ENCODE measurements at places on chromosomes 7 and 10. TPM values are rescaled to one million over a fixed set of nuclear protein-coding genes. Genes with fewer than 3 reads are reported as not detected.

HOXA1 gene
- total RNA-seq = 0.72 TPM

AOC1 gene
- not detected for total RNA-seq

AKR1D1 gene
- not detected for total RNA-seq

SLC18A3 gene
- total RNA-seq = not detected

ZNF425 gene
- total RNA-seq = 1.4 TPM

SPDYE8 gene
- total RNA-seq = not detected

CDC14C gene
- total RNA-seq = not detected

ADAM12 gene
- 0.39 TPM for total RNA-seq

NSMCE4A gene
- 65.6 TPM for total RNA-seq

FXYD4 gene
- not detected for total RNA-seq

MMD2 gene
- total RNA-seq = not detected

TRIM50 gene
- not detected for total RNA-seq

PRKCQ gene
- total RNA-seq = 61.2 TPM

EN2 gene
- total RNA-seq = not detected

FASTK gene
- 96.5 TPM for total RNA-seq

GHRHR gene
- not detected for total RNA-seq

H2BK1 gene
- total RNA-seq = 2.2 TPM

HMX3 gene
- not detected for total RNA-seq

UROS gene
- 45.4 TPM for total RNA-seq

COL13A1 gene
- total RNA-seq = not detected

FOXP2 gene
- not detected for total RNA-seq

ECD gene
- 31.7 TPM for total RNA-seq

GFRA1 gene
- not detected for total RNA-seq

POLR2J2 gene
- total RNA-seq = 19.0 TPM

All from activated naive CD8-positive, alpha-beta T cell treated with anti-CD3 and anti-CD28 coated beads, Interleukin-2, amount 10 ng/mL, durations not matched to agents 7 days and 5 days (primary cell).